ENCODE measurements at places on chromosomes 12 and 14.

DNA sequence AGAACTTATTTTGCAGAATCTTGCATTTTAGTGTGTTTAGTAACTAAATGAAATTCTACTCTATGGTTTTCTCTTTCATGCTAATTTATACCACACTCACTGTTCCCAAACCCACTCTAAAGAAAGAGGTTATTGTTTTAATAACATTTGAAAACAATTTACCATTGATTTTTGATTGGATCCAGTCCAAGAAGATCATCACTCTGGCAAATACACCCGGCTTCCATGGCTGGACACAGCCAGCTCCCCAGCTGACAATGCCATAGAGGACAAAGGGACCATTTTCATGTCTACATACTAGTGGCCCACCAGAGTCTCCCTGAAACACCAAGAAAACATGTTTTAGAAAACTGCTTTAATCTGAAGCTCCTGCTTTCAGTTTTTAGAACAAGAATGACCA, 42.4 kb downstream of the OVCH1 start:
- no peak for DNase-seq

DNA sequence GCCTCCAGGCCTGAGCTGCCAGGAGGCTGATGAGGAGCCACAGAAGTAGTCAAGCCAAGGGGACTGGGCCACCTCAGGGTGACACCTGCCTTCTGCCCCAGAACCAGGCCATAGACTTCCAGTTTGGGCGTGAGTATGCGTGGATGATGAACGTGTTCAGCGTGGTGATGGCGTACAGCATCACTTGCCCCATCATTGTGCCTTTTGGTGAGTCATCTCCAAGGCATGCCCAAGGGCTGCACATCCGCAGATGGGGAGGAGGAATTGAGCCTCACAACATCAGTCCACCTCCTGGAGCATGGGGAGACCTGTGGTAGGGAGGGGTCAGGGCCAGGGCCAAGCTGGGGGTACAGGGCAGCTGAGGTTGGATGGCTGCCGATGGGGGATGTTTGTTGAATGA, 22.3 kb downstream of the NGB start:
- DNase-seq: no peak

DNA sequence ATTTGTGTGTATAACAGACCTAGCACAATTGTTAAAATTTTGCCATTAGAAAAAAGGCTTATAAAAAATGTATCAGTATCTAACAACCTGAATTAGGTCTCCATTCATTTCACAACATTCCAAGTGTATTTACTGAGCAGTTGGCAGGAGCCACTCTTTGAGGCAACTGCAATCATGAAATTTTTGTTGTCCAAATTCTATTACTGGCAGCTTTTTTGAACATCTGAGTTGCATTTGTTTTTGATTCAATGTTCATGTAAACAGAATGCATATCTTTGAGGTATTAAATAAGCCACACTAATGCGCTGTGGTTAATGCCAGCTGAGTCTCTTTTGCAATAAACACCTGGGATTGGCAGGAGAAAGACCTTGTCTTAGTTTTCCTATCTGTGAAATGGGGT, 8.7 kb downstream of the KITLG start:
- DNase-seq: no peak

GRCh38 chr12:103498990-103499389, 3.2 kb upstream of the C12orf42 start:
- DNase-seq: peak; percentile 42

GRCh38 chr14:102490456-102490855, 19.1 kb downstream of the ANKRD9 start:
- DNase-seq: no peak

DNA sequence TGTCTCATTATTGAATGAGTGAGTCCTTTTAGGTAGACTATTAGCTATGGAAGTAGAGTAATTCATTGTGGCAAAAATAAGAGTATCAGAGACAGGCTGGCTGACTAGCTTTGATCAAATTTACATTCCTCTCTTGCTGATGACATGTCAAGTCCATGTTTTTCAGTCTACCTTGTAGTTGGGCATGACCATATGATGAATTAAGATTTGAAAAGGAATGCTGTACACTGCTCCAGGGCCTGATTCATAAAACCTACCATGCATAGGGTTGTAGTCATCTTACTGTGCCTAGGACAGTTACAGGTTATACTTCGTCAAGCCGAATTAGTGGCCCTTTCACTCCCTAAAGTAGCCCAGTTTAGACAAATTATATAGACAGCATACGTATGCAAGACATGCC, 545.7 kb upstream of the MIS18BP1 start:
- no peak for DNase-seq

DNA sequence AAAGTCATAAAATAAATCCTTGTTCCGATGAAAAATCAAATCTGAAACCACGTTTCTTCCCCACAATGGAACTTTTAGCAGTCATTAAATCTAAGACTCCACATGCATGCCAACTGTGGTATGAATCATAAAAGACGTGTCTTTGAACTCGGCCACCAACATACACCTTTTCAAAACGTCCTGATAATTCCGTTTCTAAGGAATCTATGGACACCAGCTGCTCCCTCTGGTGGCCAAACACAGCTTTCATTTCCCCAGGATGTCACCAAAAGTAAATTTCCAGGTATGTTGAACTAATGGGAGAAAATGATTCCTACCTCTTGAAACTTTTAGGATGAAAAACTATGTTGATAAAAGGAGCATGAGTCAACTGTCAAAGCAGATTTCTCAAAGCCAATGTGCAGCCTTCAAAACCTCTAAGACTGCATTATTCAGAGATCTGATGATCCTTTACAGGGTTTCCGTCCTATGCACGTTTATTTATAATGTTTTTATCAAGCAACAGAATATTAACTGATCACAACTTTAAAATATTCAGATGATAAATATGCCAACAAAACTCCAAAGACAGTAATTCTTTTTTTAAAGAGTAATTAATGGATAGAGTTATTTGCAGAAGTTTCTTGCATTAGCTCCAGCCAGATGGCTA, 96.2 kb downstream of the CIT start:
- DNase-seq: no peak

DNA sequence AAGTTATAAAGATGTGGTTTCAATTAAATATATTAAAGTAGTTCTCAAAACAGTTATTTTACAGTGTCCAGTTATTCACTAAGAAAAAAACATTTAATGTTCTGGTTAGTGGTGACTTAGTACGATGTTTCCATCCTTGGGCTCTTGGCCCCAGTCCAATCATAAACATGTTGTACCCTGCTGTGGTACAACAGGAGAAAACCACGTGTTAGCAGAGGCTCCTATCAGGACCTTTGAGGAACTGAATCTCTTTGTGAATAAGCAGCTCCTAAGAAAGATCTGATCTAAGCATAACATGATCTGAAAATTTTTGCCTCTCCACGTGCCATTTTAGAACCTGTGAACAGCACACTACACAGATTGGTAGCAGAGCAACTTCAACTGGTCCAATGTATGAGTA, 234.0 kb downstream of the SYT1 start:
- no peak for DNase-seq

DNA sequence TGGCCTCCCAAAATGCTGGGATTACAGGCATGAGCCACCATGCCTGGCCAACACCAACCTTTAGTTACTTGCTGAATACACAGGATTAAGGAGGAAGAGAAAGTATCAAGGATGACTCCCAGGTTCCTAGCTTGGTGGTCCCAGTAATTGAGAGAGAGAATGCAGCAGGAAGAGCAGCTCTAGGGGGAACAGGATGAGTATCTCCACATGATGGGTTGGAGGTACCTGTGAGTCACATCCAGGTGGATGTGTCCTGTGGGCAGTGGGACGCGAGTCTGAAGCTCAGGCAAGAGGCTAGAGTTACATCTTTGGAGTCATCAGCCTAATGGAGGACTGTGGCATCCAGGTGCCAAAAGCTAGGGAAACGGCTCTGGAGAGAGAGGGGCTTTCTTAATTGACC, 47.1 kb downstream of the MDM2 start:
- no peak for DNase-seq

GRCh38 chr14:105324871-105325270, 10.3 kb downstream of the PACS2 start:
- no peak for DNase-seq

- no peak for DNase-seq
Observed at GRCh38 chr12:21438643-21439042, 1.2 kb downstream of the PYROXD1 start.

GRCh38 chr14:68669111-68669511, 123.8 kb downstream of the ZFP36L1 start:
- DNase-seq: no peak

DNA sequence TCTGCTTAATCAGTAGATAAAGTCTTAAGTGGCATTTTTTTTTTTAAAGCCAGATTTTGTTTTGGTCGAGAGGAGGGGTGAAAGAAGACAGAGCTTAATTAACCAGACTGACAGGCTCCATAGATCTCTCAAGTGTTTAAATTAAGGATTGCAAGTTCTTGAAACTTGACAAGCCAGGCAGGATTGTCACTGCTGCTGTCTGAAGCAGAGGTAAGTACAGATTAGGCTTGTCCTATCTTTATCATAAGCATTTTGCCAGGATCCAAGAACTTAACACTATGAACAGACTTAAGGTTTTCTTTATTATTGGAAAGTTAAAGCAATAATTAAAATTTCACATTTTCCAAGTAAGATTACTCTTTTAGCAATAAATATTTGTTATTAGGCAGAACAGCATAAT, 179.6 kb upstream of the LMO3 start:
- DNase-seq: no peak
